RKO (cell line): ENCODE measurements at places on chromosomes 6 and 20.

- DNase-seq, result no peak
These were observed 670.3 kb upstream of the NRSN1 start for GRCh38 chr6:23455754-23456153.

- DNase-seq, result no peak
These were observed 134.0 kb upstream of the SNX9 start for GRCh38 chr6:157688960-157689599.

GRCh38 chr20:8471465-8471864 lies 339.4 kb downstream of the PLCB1 start:
- no peak for DNase-seq

- DNase-seq, result no peak
These were observed 16.8 kb downstream of the SRSF3 start for GRCh38 chr6:36610956-36611336.

DNA sequence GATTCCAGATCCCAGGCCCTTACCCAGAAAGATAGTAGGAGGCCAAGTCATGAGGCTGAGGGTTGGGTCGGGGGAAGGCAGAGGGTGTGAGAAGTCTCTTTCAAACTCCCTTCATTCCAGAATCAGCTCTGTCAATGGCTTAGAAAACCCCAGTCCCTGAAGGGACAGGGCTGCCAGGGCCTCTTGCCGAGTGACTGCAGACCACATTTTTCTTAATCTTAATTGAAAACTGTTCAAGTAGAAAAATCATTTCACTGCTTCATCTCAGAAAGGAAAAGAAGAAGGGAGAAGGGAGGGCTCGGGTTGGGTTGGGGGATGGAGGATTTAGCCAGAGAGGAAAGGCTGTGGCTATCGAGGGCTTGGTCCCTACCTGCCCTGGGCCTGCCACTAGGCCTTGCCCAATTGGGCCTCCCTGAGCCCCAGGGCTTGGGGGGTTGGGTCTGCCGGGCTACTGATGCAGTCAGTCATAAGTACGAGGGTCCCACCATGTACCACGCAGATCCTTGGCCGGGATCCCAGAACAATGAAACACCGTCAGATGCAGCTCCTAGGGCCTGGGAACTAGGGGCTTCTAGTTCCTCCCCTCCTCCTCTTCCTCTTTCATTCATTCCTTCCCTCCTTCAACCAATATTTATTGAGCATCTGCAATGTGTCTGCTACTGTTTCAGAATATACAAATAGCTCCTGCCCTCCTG lies 44.0 kb upstream of the CTNNBL1 start:
- DNase-seq, result no peak
